ENCODE measurements at places on chromosomes 11 and 22. TPM values are rescaled to one million over a fixed set of nuclear protein-coding genes. Genes with fewer than 3 reads are reported as not detected.

GRCh38 chr11:31601635-31602282, 92.2 kb downstream of the ELP4 start:
- DNase-seq = no peak
- H3K36me3 ChIP-seq = peaks cover 8% of the 10 kb centered on the region
- H3K4me1 ChIP-seq = no peaks in the 10 kb centered on the region
- H3K27me3 ChIP-seq = no peaks in the 10 kb centered on the region
- H3K4me3 ChIP-seq = no peak overlapping the region
- no peak overlapping the region for H3K27ac ChIP-seq

GRCh38 chr22:35330258-35330861, 30.7 kb downstream of the TOM1 start:
- no peaks in the 10 kb centered on the region for H3K27me3 ChIP-seq
- DNase-seq = no peak
- H3K4me3 ChIP-seq = no peak overlapping the region
- H3K4me1 ChIP-seq = no peaks in the 10 kb centered on the region
- no peak overlapping the region for H3K27ac ChIP-seq
- peaks cover 11% of the 10 kb centered on the region for H3K36me3 ChIP-seq

- no peaks in the 10 kb centered on the region for H3K36me3 ChIP-seq
- no peak for DNase-seq
- no peak overlapping the region for H3K4me3 ChIP-seq
- no peaks in the 10 kb centered on the region for H3K27me3 ChIP-seq
Measured at GRCh38 chr11:106999196-106999595, 19.1 kb downstream of the GUCY1A2 start.

DNA sequence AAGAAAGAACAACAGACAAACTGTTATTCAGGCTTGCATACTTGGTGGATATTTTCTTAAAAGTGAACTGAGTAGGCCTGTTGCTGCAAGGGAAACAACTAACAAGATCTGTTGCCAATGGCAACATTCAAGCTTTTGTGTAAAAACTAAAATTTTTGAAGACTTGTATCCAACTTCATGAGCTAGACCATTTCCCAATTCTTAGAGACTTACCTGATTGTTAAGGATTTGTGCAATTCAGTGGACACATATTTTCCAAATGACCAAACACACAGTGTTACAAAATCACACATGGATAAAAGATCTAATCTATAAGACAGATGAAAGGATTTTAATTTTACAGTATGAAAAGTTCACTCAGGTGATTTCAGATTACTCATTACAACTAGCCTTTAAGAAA, 564.1 kb downstream of the CNTN5 start:
- no peak for DNase-seq
- H3K36me3 ChIP-seq = no peaks in the 10 kb centered on the region
- no peak overlapping the region for H3K4me3 ChIP-seq
- H3K27ac ChIP-seq = no peak overlapping the region
- H3K27me3 ChIP-seq = no peaks in the 10 kb centered on the region

DNA sequence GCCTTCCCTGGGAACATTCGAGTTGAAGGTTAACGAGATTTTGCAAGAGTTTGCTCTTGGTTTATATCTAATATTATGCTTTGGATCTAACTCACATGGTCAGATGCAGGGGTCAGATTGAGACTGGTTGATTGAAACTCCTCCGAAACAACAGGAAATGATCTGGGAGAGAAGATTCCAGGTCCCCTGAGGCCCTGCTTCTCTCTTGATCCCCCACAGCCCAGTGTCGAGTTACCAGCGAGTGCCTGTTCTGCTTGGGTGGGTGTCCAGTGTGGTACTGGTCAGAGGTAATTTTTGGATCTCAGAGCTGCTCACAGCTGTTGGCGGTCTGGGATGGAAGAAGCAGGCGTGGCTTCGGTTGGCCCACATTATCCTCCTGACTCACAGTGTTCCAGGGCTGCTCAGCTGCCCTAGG, 9.2 kb downstream of the FBLN1 start:
- H3K4me1 ChIP-seq = peaks cover 3% of the 10 kb centered on the region
- no peaks in the 10 kb centered on the region for H3K27me3 ChIP-seq
- no peak overlapping the region for H3K4me3 ChIP-seq

- no peaks in the 10 kb centered on the region for H3K27me3 ChIP-seq
- peaks cover 4% of the 10 kb centered on the region for H3K4me1 ChIP-seq
- no peak for DNase-seq
Measured at GRCh38 chr11:66275396-66275795, 2.6 kb upstream of the CNIH2 start.

GRCh38 chr11:19332476-19332875, 91.7 kb upstream of the E2F8 start:
- H3K4me1 ChIP-seq = no peaks in the 10 kb centered on the region
- H3K27ac ChIP-seq = no peak overlapping the region

- no peaks in the 10 kb centered on the region for H3K4me1 ChIP-seq
- no peaks in the 10 kb centered on the region for H3K27me3 ChIP-seq
- no peak for DNase-seq
Measured at GRCh38 chr22:45726081-45726480, 54.4 kb downstream of the ATXN10 start.

DNA sequence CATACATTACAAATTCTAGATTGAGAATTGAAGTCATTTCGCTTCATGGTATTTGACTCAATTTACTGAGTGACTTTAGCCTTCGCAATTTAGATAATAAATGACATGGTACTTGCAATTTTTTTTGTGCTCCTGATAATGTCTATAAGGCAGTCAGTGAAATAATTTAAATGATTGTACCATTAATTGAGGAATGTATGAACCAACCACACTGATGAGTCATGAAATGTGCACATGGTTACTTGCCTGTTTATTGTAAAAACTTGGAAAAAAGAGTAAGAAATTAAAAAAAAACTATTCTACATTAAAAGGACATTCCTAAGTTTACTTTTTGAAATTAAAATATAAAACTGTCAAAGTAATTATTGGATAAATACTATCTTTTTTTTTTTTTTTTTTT, 43.3 kb downstream of the DNAJC24 start:
- no peak overlapping the region for H3K4me3 ChIP-seq
- no peak for DNase-seq
- H3K36me3 ChIP-seq = no peaks in the 10 kb centered on the region

GRCh38 chr11:18853086-18853720, 61.6 kb upstream of the PTPN5 start:
- no peak for DNase-seq
- no peaks in the 10 kb centered on the region for H3K27me3 ChIP-seq
- no peaks in the 10 kb centered on the region for H3K36me3 ChIP-seq
- no peak overlapping the region for H3K4me3 ChIP-seq
- H3K27ac ChIP-seq = no peak overlapping the region
- peaks cover 3% of the 10 kb centered on the region for H3K4me1 ChIP-seq

DNA sequence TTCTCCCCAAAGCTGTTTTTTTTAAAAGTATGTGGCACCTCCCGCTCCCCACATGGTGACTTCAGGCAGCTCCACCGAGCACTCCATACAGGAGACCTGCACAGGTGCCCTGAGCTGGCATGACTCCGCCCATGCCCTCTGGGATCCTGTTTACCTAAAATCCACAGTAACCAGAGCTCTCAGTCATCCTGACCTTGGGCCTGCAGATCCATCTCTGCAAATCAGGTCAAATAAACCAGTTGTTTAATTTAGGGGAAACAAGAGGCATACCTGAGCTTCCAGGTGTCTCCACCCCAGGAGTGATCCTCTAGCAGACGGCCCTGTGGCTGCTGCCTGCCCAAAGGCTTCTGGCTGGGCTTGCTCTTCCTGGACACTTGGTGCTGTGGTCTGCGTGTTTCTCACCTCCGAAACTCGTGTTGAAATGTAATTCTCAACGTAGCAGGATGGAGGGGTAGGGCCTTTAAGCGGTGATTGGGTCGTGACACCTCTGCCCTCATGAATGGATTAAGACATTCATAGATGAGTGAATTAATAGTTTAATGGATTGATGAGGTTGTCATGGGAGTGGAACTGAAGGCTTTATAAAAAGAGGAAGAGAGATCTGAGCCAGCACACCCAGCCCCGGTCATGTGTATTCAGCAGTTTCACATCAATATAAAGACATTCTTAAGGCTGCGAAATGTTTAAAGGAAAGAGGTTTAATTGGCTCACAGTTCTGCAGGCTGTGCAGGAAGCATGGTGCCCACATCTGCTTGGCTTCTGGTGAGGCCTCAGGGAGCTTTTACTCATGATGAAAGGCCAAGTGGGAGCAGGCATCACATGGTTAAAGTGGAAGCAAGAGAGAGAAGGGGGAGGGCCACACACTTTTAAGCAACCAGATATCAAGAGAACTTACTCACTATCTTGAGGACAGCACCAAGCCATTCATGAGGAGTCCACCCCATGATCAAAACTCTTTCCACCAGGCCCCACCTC, 34.1 kb downstream of the LINC01488 start:
- H3K4me1 ChIP-seq = peaks cover 4% of the 10 kb centered on the region
- no peak overlapping the region for H3K4me3 ChIP-seq
- no peak for DNase-seq
- H3K27ac ChIP-seq = no peak overlapping the region
- H3K27me3 ChIP-seq = no peaks in the 10 kb centered on the region

GRCh38 chr11:20026629-20027555, 133.4 kb downstream of the DBX1 start:
- DNase-seq = peak; percentile 91
- peaks cover 26% of the 10 kb centered on the region for H3K4me1 ChIP-seq
- no peaks in the 10 kb centered on the region for H3K27me3 ChIP-seq
- H3K27ac ChIP-seq = no peak overlapping the region
- no peaks in the 10 kb centered on the region for H3K36me3 ChIP-seq
- no peak overlapping the region for H3K4me3 ChIP-seq

- H3K4me1 ChIP-seq = no peaks in the 10 kb centered on the region
- DNase-seq = no peak
- H3K4me3 ChIP-seq = no peak overlapping the region
- no peaks in the 10 kb centered on the region for H3K27me3 ChIP-seq
Measured at GRCh38 chr11:13053255-13053917, 44.3 kb downstream of the RASSF10 start.

DNA sequence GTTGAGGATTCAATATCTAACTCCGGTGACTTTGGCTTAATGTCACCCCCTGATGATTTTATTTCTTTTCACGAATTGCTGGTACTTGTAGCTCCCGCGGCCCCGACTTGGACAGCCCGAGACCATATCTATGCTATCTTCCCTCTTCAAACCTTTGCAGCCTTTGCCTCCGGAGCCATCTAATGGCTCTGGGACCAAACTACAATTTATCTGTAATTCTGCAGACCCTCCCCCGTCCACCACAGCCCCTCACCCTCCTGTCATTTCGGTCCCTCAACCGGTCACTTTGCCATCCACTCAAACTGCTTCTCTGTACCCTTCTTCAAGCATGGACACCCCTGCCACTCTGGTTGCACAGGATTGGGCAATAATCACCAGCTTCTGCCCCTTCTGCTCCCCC, 25.7 kb upstream of the ALDH3B2 start:
- H3K4me1 ChIP-seq = no peaks in the 10 kb centered on the region
- H3K4me3 ChIP-seq = no peak overlapping the region
- no peaks in the 10 kb centered on the region for H3K27me3 ChIP-seq
- DNase-seq = no peak
- H3K27ac ChIP-seq = no peak overlapping the region
- no peaks in the 10 kb centered on the region for H3K36me3 ChIP-seq

- no peak overlapping the region for H3K4me3 ChIP-seq
- no peak overlapping the region for H3K27ac ChIP-seq
- no peaks in the 10 kb centered on the region for H3K36me3 ChIP-seq
- peaks cover 3% of the 10 kb centered on the region for H3K4me1 ChIP-seq
- H3K27me3 ChIP-seq = no peaks in the 10 kb centered on the region
Measured at GRCh38 chr11:79077702-79078330, 363.0 kb downstream of the TENM4 start.

DNA sequence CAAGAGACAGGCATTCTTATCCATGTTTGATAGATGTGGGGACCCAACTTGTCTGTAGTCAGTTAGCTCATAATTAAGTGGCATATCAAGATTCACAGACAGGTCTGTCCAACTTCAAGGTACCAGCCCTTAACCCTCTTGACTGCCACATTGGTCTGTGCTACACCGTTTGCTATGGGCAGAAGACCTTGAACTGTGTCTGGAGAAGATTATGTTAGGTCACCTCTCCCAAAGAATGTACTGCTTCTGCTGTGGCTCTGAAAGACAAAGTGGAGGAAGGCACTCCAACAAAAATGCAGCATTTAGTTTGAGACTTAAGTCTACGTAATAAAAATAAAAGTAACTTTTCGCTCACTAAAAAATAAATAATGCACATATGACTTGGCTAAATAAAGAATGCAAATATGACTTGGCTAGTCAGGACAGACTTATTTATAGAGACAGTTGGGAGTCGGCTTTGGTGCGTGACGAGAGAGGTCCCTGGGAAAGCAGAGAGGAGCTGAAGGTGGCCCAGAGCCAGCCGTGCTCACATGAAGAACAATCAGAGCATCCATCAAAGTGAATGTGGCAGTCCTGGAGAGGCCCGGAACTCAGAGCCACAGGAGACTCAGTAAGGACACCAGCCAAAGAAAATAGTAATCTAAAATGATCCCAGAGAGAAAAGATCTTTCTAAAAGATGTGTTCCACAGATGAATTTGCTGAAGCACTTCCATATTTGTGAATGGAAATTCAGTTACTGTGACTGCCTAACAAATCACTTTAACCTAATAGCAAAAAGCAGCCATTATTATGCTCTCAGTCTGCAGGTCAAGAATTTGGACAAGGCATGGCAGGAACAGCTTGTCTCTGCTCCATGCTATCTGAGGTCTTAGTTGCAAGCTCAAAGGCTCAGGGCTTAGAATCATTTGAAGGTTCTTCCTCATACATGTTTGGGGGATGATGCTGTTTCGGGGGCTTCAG, 35.0 kb downstream of the CWC15 start:
- no peaks in the 10 kb centered on the region for H3K27me3 ChIP-seq
- no peak overlapping the region for H3K27ac ChIP-seq
- DNase-seq = no peak

GRCh38 chr11:68117853-68118470, 3.2 kb downstream of the CHKA start:
- no peaks in the 10 kb centered on the region for H3K27me3 ChIP-seq
- peaks cover 2% of the 10 kb centered on the region for H3K36me3 ChIP-seq
- DNase-seq = no peak

GRCh38 chr11:27212248-27212780, 150.7 kb downstream of the CCDC34 start:
- peak; percentile 19 for DNase-seq
- H3K4me1 ChIP-seq = no peaks in the 10 kb centered on the region
- H3K36me3 ChIP-seq = no peaks in the 10 kb centered on the region
- no peak overlapping the region for H3K27ac ChIP-seq
- no peaks in the 10 kb centered on the region for H3K27me3 ChIP-seq

The KRTAP5-11 gene
- not detected for polyA plus RNA-seq

The PANX2 gene
- polyA plus RNA-seq = 6.0 TPM

The SUSD2 gene
- 4.8 TPM for polyA plus RNA-seq

The OR2AG1 gene
- not detected for polyA plus RNA-seq

The DEPDC7 gene
- polyA plus RNA-seq = 3.1 TPM

Data from H1 (cell line).